ENCODE measurements at places on chromosomes 6 and 20.

GRCh38 chr6:160457823-160458222, 109.6 kb downstream of the SLC22A3 start:
- DNase-seq = no peak

DNA sequence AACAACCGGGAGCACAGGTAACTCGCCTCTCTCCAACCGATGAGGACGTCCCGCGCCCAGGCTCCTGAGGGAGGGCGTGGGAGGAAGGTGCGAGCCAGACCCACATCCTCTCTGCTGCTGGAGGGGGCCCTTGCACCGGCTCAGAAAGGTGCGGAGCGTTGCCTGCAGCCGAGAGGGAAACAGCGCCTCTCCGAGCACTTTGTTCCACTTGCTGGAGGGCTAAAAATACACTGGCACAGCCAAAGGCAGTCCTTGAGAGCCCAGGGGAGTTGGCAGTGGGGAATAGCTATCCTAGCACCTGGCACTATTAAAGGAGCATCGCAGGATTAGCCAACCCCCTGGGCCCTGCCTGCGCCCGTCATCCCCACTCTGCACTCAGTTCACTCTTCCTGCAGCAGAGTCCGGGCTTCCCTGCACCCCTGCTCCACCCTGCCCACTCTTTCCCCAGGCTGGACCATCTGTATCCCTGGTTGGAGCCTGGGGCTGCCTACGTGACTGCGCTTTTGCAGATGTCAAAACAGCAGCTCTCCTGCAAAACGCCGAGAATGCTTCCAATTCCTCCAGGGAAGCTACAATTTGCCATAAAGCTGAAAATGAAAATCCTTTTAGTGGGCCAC, 108.9 kb downstream of the SNX5 start:
- DNase-seq = no peak

- DNase-seq = no peak
These were observed 32.5 kb downstream of the NDUFAF5 start for GRCh38 chr20:13817342-13817741.

DNA sequence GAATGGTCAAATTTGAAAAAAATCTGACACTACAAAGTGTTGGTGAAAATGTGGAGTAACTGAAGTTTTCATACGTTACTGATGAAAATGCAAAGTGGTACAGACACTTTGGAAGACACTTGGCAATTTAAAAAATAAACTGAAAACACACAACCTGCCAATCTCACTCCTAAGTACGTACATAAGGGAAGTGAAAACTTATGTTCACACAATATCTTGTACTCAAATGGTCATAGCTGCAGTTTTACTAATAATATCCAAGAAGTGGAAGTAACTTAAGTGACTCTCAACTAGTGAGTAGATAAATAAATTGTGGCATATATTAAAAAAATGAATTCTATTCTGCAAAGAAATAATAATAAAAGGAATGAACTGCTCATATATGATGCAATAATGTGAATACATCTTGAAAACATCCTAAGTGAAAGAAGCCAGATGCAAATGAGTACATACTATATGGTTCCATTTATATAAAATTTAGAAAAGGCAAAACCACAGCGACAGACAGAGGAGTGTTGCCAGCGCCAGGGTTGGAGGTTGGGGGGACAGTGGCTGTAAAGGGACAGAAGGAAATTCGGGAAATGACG, 198.2 kb downstream of the ERMARD start:
- DNase-seq = no peak

- DNase-seq = no peak
These were observed 34.4 kb upstream of the PTPN1 start for GRCh38 chr20:50475681-50476292.

- DNase-seq = no peak
These were observed 75.5 kb downstream of the HMGN3 start for GRCh38 chr6:79158856-79159516.

GRCh38 chr6:138920906-138921305, 67.1 kb downstream of the REPS1 start:
- no peak for DNase-seq
